ENCODE measurements at places on chromosomes 7 and 10.

- DNase-seq: no peak
Measured at GRCh38 chr10:60367024-60367423, 22.7 kb downstream of the ANK3 start.

DNA sequence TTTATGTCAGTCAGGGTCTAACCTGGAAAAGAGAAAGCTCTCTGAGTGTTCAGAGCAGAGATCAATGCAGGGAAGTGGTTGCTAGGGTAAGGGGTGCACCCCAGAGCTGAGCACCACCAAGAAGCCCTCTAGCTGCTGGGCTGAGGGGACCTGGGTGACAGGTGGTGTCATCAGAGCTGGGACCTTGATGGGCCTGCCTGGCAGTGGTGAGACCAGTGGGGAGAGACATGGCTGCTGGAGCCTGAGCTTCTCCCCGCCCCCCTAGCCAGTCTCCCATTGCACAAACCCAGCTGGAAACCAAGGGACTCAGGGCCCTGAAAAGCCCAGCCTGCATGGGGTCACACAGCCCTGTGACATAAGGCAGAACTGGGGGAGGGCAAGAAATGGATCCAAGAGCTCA, 49.1 kb upstream of the OSBPL3 start:
- DNase-seq: no peak

- no peak for DNase-seq
Measured at GRCh38 chr10:84845628-84846261, 517.4 kb downstream of the CCSER2 start.

DNA sequence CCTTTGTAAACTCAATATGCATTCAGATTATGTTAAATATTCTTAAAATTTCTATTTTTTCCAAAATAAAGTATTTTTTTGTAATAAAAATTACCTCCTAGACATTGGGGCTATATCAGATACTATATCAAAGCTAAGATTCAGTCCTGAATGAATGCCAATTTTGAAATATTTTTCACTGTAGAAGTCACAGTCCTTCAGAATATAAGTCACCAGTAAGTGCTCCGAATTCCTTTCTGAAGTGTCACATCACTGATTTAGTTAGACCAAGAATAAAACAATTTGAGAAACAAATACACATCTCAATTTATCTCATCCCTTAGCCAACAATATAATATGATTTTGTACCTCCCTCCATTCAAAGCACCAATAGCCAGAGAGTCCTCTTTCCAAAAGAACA, 33.9 kb upstream of the GSAP start:
- no peak for DNase-seq

GRCh38 chr10:48257407-48257961, 17.0 kb downstream of the FRMPD2 start:
- DNase-seq: no peak

DNA sequence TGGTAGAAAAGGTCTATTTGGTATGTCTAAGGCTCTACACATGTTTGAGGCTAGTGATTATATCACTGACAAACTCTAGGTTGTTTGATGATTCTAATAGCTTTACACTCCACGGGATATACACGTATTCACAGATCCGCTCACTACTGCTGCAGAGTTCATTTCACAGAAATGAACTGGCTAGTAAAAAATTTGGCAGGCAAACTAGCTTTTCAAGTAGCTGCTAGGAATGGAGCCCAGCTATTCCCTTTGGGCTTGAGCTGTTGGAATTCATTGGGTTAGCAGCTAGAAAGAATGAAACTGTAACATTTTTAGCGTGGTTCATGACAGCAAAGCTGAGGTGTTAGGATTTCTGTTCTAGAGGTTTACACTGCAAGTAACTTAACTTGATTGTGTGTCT, 37.6 kb downstream of the R3HCC1L start:
- DNase-seq: no peak

DNA sequence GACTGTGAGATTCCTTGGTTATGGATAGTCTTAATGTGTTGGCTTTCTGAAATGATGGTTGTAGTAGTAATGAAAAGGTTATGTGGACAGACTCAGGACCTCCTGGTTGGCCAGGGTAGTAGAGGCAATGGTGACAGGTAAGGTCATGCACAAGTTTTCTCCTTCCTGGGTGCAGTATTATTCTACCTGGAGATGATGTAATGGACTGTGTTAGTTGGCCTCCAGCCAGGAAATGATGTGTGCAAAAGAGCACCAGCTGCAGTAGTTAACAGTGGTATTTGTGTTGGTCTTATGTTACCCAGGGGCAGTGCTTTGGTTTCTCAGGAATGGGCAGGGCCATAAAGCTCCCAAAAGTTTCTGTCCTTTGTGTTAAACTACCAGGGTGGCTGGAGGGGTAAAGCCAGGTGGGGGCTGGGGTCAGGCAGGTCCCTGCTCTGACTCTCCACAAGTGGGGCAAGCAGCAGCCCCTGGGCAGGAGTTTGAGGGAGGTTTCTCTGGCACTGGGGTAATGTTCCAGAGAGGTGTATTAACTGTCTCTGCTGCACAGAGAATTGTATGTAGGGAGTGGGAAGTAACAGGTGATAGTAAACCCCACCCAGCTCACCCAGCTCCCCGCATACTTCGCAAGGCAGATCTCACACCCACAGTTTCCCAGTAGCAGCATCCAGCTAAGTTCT, 36.3 kb downstream of the GPR22 start:
- no peak for DNase-seq

DNA sequence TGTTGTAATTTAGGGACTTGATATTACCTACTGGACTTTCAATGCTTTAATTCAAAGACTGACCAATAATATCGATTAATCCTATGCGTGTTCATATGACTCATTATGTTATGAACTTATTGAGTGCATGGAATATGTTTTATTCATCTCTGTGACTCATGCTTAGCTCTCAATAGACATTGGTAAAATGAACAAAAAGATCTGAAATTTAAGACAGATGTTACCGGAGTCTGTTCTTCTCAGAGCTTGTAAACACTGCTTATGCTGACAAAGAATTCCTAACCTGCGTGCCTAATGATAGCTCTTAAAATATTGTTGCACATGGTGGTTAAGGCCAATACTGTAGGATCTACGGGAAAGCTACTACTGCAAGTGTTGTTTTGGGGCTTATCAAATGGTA, 131.5 kb upstream of the ACBD5 start:
- no peak for DNase-seq

GRCh38 chr7:42055171-42055570, 181.8 kb downstream of the GLI3 start:
- DNase-seq: no peak

GRCh38 chr10:100184840-100185239, 989 bp downstream of the ERLIN1 start:
- no peak for DNase-seq

- DNase-seq: no peak
Measured at GRCh38 chr10:4255751-4256150, 470.7 kb upstream of the KLF6 start.

- DNase-seq: no peak
Measured at GRCh38 chr7:155764438-155764793, 47.8 kb downstream of the SHH start.

DNA sequence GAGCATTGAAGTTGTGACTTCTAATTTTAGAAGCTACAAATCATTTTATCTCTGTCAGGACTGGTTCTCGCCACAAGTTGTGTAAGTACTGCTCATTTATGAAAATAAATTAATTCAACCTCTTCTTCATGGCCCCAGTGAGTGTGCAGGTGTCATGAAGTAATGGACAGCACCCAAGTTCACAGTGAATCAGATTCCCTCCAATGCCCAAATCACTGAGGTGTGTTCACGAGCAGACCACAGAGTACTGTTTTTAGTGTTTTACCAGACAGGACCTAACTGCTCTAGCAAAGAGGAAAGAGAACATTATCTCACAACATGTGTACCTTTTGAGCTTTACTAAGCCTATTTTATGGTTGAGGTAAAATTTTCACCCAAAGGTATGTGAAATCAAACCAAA, 980.0 kb downstream of the CNTNAP2 start:
- no peak for DNase-seq

GRCh38 chr7:106570146-106570545, 90.8 kb downstream of the CCDC71L start:
- no peak for DNase-seq

DNA sequence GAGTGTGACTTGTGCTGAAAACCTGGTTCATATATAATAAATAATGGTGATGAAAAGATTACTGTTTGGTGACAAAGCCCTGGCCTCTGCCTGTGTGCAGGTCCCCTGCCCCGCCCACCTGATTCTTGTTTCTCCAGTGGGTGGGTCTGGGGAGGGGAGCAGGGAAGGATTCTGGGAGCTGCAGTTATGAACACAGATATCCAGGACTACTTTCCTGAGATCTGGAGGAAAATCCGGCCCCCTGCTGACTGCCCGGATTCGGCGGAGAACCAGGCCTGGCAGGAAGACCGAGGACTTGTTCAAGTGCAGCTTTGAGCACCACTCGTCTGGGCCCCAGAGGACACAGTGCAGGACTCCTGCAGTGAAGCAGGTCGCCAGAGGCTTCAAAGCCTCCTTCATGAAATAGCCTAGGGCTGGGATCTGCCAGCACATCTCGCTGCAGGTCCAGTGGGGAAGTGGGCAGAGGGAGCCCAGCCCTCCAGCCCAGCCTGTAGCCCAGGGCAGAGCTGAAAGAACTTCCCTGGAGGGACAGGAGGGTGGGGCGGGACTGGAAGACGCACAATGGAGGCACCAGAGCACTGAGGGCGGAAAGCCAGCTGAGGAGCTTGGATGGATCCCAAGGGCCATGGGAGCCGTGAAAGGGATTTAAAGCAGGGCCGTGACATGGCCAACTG, 7.0 kb downstream of the ATP6V0E2 start:
- no peak for DNase-seq

Measured in retinal pigment epithelial cell (primary cell).